ENCODE measurements at places on chromosomes 11 and 22.

DNA sequence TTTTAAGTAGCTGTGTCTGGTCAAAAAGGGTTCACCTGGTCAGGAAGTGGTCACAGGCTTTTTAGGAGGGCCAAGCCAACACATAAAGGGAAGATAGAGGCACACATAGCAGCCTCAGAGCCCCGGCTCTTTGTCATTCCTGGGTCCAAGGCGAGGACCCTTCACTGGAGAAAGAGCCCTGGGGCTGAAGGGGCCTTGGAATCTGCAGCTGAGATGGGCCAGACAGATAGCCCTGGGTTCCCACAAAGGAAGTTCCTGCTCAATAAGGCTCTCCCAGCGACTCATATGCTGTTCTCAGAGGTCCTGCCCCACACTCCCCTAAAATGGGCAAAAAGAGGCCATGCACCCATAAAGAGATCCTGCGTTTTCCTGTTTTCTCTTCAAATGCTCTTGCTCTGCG lies 77.7 kb downstream of the LINC01488 start:
- DNase-seq = no peak

GRCh38 chr11:61482513-61482912 lies 26.0 kb upstream of the LRRC10B start:
- DNase-seq = no peak

DNA sequence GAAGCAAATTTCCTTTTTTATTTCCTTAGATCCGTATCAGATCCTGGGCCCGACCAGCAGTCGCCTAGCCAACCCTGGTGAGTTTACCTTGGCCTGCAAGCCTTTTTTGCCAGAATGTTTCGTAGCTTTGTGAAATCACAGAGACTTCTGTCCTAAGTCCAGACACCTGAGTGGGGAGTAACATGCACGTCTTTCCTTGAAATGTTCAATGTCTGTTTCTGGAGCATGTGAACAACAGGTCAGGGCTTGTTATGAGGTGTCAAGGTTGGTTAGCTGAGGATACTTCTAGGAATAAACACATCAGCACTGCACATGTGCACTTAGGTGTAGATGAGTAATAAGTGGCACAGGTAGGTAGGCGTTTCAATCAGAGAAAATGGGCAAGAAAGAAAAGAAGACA lies 58.0 kb downstream of the KCNJ1 start:
- DNase-seq = no peak

GRCh38 chr22:45638834-45639746 lies 32.5 kb upstream of the ATXN10 start:
- no peak for DNase-seq

DNA sequence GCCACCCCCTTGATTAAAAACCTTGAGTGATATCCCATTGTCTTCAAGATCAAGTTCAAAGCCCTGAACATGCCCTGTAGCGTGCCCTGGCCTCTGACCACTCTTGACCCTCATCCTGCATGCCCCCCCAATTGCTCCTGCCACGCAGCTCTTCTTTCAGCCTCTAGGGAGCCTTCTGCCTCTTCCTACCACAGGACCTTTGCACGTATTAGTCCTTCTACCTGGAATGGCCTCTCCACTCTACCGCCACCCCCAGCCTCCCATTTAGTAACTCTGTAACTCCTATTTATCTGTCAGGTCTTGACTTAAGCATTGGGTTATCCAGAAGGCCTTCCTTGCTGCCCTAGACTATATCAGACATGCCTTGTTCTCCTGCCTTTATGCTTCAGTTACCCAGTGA lies 203.6 kb downstream of the TRIM29 start:
- no peak for DNase-seq

All from substantia nigra (tissue), 51 donors.